Activated T-cell treated with anti-CD3 and anti-CD28 coated beads for 4 hours (primary cell): ENCODE measurements at places on chromosomes 13 and 19.

DNA sequence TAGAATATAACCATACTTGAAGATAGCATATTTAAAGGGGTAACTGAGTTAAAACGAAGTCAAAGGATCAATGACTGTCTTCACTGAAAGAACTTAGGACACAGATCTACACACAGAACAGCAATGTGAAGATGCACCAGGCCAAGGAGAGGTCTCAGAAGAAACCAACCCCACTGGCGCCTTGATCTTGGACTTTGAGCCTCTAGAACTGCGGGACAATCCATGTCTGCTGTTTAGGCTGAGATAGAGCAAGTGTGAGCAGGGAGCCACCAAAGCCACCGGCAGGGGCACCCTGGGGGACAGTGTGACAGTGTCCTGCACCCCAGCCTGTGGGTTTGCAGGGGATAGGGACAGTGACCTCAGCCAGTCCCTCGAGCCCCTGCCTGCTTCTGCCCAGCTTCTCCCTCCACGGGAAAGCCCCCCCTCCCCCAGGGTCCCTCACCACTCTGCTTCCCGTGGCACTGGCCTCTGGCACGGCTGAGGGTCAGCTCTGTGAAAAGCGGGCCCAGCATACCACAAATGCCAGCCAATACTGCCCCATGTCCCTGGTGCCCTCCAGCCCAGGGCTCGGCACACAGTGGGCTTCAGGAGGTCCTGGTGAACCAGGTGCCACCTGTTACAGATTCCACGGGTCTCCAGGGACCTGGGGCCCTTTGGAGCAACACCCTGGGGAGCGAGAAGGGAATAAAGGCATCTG is 40.8 kb downstream of the KLF2 start:
- DNase-seq, result no peak

- DNase-seq, result no peak
Measured at GRCh38 chr19:30225676-30226463, 146.3 kb upstream of the ZNF536 start.

DNA sequence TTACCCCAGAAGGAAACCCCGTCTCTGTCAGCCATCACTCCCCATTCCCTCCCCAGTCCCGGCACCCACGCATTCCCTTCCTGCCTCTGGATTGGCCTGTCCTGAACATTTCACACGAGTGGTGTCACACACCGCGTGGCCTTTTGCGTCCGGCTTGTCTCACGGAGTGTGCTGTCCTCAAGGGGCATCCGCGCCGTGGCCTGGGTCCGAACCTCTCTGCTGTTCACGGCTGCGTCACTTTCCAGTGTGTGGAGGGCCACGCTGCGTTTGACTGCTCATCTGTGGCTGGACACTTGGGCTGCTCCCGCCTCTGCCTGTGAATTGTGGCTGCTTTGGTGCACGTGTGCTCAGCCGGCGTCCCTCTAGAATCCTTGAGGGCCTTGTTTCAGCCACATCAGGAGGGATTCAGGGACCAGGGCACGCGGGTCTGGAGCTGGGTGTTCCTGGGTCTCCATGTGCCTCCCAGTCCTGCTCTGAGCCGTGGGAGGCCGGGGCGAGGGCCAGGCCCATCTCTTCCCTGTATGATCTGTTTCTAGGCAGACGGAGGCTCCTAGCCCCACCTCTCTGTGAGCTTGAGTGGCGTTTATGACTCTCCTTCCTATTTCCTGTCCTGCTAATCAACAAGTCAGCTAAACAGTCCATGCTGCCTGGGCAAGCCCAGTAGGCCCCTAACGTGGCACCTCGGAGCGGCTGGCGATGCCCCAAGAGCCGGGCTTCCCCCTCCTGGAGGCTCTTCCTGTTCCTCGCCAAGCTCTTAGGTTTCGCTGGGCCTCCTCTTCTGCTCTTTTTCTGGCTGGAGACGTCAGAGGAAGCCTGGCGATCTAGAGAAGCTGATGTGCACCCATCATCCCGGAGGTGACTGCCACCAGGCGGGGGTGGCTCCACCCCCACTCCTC is 8.1 kb downstream of the STK11 start:
- DNase-seq, result no peak

- no peak for DNase-seq
Measured at GRCh38 chr19:8494158-8494557, 8.3 kb downstream of the PRAM1 start.

DNA sequence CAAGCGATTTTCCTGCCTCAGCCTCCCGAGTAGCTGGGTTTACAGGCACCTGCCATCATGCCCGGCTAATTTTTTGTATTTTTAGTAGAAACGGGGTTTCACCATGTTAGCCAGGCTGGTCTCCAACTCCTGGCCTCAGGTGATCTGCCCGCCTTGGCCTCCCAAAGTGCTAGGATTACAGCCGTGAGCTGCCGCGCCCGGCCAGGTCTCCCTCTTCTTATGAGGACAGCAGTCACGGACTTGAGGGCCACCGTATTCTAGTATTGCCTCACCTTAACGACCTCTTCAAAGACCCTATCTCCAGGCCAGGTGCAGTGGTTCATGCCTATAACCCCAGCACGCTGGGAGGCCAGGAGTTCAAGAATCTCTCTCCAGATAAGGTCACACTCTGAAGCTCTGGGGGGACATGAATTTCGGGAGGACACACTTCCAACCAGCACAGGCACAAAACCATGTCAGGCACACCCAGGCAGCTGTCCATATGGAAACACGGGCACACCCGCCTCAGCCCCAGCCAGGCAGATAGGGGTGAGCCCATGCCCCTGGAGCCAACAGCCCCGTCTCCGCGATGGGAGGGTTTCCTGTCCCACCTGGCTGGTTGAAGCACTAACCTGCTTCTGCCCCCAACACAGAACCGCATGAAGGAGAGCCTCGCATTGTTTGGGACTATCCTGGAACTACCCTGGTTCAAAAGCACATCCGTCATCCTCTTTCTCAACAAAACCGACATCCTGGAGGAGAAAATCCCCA is 21.3 kb upstream of the S1PR4 start:
- DNase-seq, result no peak

- no peak for DNase-seq
Measured at GRCh38 chr13:39876258-39876657, 220.8 kb downstream of the COG6 start.

- DNase-seq, result no peak
Measured at GRCh38 chr19:38704488-38705026, 39.7 kb downstream of the CAPN12 start.

- no peak for DNase-seq
Measured at GRCh38 chr13:106151056-106151699, 384.3 kb downstream of the EFNB2 start.

- DNase-seq, result no peak
Measured at GRCh38 chr19:38653028-38653571, 5.7 kb downstream of the ACTN4 start.

- peak; percentile 85 for DNase-seq
Measured at GRCh38 chr19:15432629-15433518, 14.1 kb upstream of the AKAP8L start.

GRCh38 chr13:73061473-73061872 is 2.7 kb downstream of the KLF5 start:
- DNase-seq, result no peak

DNA sequence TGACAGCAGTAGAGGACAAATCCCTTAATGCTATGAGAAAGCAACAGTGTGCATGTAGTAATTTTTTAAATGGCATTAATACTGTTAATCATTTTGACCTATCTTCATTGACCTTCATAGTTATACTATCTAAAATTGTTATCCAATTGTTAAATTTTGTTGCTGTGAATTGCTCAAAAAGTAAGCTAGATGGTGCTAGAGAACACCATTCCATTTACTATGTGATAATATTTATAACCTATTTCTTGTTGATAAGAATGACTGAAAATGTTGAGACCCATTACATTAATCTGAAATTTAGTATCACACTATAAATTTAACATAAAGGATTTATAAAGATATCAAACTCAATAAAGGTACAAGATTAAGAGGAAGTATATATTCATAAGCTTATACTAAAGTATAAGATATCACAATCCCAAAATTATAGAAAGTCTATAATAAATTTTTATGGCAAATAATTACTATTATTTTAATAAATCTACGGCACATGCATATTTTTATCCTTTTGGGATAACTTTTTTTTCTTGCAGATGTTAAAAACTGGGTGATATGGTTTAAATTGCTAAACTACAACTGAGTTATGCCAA is 1573.3 kb downstream of the PCDH9 start:
- DNase-seq, result no peak

GRCh38 chr19:40190891-40191835 is at the start of gene MAP3K10:
TSS of gene MAP3K10 (plus strand) at chr19:40191426. CDS start at chr19:40192032, 606 bp downstream.
- DNase-seq, result peak; percentile 60

DNA sequence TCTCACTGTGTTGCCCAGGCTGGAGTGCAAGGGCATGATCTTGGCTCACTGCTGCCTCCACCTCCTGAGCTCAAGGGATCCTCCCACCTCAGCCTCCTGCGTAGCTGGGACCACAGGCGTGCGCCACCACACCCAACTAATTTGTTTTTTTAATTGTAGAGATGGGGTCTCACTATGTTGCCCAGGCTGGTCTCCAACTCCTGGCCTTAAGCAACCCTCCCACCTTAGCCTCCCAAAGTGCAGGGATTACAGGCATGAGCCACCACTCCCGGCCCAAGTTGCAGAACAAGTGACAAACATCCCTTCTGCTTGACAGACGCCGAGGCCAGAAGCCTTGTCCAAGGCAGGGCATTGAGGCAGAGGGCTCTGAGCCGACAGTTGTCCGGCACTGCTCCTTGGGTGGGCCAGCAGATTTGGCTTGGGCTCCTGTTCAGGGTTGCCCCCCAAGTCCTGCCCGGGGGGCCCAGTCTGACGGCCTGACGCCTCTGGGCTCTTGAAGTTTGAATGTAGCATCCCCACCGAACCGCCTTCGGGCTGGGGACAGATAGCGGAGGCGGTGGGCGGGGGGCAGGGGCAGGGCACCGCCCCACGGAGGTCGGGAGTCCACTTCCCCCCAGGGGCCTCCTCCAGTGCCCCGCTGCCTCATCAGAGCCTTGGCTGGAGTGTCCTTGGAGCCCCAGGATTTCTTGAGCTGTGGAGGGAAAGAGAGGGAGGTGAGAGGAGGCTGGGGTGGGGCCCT is 5.7 kb upstream of the SPACA4 start:
- DNase-seq, result no peak

DNA sequence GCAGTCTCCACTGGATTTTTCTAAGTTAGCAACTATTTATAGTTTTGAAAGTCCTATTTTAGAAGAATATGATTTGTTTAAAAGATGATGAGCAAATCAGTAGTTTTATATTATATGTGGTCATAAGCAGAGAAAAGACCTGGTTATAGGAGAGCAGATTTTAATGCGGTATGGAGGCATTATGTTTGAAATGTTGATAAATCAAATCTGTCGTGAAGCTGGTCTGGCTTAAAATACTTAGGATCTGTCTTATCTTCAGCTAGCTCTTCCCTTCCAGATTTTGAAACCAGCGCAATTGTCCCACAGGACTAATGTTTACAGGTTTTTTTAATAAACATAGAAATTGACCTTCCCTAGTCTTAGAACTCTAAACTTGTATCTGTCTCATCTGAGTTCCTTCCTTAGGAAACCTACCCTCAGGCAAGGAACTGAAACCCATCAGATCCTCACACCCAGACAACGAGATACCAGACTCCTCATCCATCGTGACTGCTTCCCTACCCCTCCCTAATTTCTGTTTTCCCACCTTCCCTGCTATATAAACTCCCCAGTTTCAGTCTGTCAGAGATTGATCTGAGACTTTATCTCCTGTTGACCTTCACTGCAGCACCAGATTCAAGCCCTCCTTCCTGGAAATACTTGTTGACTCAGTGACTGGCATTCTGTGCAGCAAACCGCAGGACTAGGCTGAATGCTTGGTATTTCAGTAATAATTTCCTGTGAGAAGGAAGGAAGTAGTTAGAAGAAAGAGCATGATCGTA is 37.8 kb upstream of the CXCL17 start:
- DNase-seq, result no peak

- DNase-seq, result no peak
Measured at GRCh38 chr13:43805681-43806128, 18.9 kb upstream of the ENOX1 start.

- DNase-seq, result no peak
Measured at GRCh38 chr19:15902254-15902653, 4.4 kb upstream of the CYP4F2 start.

DNA sequence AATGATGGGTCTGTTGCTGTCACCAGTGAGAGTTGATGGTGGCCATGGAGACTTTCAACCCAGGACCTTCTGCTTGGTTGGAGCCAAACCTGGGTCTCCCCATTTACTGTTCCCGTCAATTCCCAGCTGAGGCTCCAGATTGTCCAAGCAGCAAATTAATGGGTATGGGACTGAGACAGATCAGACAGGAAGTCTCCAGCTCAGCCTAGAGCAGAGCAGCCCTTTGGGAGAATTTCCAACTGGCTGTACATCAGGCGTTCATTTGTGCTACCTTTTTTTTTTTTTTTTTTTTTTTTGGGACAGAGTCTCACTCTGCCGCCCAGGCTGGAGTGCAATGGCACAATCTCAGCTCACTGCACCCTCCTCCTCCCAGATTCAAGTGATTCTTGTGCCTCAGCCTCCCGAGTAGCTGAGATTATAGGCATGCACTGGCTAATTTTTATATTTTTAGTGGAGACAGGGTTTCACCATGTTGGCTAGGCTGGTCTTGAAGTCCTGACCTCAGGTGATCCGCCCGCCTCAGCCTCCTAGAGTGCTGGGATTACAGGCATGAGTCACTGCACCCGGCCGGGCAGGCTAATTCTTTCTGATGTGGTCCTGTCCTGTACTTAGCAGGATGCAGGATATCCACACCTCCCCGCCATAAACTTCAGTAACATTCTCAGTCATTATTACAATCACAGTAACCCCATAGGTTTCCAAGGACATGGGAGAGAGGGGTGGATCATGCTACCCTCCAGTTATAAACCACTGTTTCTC is 9.3 kb downstream of the MAP3K10 start:
- no peak for DNase-seq

GRCh38 chr19:14315433-14315832 is 65.8 kb upstream of the ADGRE5 start:
- DNase-seq, result no peak

GRCh38 chr19:2309734-2310362 is 1.9 kb upstream of the LINGO3 start:
- DNase-seq, result no peak

DNA sequence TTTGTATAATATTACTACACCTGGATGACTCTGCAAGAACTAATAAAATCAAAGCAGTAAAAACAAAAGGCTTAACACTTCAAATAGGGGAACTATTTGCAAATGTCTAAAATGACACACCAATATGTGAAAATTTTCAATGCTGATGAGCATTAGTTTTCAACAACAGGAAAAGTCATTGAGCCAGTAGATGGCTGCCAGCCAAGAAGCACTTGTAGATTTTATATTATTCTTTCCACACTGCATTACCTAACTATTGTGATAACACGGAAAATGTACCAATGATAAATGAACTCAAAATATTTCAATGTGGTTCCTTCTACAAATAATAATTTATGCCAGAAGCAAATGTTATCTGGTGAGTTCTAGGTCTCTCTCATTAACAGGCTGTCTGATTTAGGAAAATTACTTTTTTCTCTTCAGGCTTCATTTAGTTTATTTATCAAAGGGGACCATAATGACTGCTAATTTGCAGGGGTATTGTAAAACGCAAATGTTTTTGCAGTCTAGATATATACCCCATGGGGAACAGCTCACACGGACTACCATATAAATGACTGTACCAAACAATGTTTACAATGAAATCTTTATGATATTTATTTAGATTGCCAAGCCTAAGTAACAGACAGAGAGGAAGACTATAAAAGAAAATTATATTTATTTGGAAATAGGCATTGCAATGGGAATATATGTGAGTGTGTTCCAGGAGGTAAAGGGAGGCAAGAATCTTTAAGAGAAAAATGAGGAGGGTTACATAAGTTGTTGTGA is 407.8 kb downstream of the LIG4 start:
- DNase-seq, result no peak
